ENCODE measurements at places on chromosomes 1 and 21.

DNA sequence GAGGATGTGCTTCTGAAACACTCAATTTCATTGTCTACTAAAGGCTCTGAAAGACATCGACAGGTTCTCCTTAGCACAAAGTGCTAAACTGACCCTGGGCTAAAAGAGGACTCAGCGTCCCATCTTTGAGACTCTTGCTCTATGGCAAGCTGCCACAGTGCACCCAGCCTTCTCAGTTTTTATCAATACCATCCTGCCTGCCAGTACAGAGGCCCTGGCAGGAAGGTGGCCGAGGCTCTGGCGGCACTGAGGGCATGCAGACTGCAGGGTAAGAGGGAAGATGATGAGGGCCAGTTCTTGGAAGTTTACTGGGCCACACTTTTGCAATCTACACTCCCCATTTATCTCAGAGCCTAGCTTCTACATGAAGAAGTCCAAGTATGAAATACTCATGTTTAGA, 5.3 kb downstream of the OLFML2B start:
- DNase-seq: no peak

DNA sequence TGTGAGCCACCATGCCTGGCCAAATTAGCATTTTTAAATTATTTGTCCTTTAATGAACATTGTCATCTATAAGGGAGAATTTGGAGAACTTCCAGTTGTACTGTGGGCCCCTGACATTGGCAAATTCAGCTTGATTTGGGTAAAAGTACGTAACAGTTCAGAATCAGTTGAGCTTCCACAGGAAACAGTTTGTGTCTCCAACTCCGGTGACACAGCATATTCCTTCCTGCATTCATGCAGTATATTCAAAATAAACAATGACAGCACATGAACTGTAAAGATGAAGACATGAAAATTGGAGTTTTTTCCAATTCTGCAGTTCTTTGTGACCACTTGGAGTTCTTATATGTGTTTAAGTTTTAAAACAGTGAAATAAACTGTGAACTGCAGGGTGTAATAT, 28.2 kb downstream of the RNF220 start:
- DNase-seq: no peak

GRCh38 chr21:27817074-27817473, 850.2 kb upstream of the ADAMTS5 start:
- DNase-seq: no peak

DNA sequence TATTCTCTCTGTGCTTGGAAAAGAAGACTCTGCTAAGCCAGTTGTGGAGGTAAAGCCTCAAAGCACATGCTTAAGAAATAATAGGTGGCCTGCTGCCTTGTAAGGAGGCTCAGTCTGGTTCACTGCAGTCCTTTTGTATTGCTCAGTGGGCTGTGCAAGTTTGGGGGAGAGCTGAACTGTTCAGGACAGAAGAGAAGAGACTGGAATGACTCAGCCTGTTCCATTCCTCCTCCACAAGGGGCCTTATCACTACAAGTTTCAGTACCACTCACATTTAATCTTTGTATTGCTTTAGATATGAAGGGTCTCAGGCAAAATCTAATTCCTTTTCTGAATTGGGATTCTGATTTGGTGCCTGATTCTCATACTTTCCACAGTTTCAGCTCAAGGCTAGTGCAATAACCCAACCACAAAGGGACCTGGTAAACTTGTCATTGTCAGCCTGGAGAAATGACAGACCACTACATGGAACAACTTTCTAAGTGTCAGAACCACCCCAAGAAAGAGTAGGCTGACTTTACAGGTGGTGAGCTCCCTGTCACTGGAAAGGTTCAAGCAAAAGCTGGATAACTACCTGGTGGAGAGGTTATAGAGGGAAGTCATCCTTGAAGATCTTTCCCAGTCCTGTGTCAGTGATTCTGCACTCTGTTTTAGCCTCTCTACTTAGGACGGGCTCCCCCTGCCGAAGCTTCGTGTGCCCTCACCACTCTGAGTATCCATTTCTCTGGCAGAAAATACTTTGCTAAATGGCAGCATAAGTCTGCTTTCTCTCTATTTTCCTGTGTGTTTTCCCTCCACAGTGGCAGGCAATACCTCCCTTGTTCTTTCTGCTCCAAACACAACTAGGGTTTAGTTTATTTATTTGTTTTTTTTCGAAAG, 162.9 kb upstream of the GJB5 start:
- DNase-seq: no peak

DNA sequence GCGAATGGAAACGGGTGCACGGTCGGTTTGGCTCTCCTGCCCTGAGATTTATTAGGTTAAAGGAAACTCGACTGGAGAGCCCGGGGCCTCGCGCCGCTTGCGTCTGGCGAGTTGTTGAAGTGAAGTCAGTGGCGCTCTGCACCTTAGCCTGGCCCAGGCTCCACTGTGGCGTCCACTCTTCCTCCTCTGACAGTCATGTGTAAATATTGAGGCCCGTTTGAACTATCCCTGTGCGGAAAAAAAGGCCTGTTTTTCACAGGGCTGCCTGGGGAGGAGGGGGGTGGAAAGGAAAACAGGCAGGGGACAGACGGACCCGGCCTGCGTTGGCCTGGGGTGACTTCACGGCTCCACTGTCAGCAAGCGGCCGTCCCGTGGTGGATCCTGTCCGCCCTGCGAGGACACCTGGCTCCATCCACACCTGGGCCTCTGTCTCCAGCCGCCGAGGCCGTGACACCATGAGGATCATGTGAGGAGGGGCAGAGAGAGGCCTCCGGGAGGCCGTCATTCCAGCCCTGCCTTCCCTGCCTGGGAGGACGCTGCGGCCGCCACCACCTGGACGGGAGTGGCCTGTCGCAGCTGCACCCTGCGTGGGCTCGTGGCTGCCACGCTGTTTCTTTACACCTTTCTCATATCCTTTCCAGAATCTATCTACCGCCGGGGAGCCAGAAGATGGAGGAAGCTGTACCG, 59.8 kb downstream of the FAAP20 start:
- DNase-seq: no peak

GRCh38 chr1:4682607-4683220, 28.3 kb downstream of the AJAP1 start:
- no peak for DNase-seq

- no peak for DNase-seq
Measured at GRCh38 chr21:35338881-35339632, 290.0 kb upstream of the RUNX1 start.

- DNase-seq: no peak
Measured at GRCh38 chr1:109877317-109877771, 33.3 kb upstream of the CSF1 start.

GRCh38 chr1:15575549-15576150, 9.2 kb downstream of the AGMAT start:
- no peak for DNase-seq

DNA sequence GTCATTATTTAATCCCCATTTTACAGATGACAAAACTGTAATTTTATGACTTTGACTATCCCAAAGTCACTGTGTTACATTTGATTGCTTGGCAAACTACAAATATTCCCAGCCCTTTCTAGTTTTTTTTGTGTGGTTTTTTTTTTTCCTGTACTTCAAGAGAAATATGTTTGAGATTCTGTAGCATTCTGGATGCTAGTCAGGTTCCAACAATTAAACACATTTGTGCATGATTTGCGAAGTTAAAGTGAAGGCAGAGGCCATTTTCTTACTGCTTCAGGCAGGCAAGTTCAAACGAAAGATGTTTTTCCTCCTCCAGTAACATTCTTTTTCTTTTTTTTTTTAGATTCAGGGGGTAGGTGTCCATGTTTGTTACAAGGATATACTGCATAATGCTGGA, 107.9 kb upstream of the SERTAD4 start:
- DNase-seq: no peak

GRCh38 chr1:241696172-241696814, 44.2 kb downstream of the WDR64 start:
- DNase-seq: no peak

- no peak for DNase-seq
Measured at GRCh38 chr1:81312272-81312754, 488.4 kb upstream of the ADGRL2 start.

DNA sequence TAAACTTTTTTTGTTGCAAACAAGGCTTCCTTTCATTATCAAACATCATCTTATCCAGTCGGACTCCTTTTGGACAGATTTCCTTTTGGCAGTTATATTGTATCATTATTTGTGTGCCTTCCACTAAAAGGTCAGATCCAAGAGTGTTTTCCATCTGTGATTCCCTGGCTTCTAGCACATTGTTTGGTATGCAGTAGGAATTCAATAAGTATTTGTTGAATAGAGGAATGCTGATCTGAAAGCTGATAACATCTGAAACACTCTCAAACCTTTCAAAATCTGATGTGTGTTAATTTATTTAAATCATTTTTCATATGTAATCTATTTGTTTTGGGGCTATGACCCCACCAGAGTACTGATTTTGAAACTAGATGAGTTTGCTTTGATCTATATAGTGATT, 39.0 kb downstream of the NDC1 start:
- DNase-seq: no peak

DNA sequence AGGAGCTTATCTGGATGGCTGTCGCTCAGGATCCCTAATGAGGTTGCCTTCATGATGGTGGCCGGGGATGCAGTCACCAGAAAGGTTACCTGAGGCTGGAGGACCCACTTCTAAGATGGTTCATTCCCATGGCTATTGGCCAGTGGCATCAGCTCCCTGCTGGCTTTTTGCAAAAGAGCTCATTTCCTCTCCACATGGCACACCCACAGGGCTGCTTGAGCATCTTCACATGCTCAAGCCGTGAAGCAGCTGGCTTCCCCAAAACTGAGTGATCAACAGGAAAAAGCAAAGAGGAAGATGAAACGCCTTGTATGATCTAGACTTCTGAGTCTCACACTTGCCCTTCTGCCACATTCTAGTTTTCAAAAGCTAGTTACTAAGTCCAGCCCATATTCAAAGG, 124.6 kb upstream of the CXADR start:
- DNase-seq: no peak

- no peak for DNase-seq
Measured at GRCh38 chr1:58802640-58803399, 19.0 kb upstream of the JUN start.

DNA sequence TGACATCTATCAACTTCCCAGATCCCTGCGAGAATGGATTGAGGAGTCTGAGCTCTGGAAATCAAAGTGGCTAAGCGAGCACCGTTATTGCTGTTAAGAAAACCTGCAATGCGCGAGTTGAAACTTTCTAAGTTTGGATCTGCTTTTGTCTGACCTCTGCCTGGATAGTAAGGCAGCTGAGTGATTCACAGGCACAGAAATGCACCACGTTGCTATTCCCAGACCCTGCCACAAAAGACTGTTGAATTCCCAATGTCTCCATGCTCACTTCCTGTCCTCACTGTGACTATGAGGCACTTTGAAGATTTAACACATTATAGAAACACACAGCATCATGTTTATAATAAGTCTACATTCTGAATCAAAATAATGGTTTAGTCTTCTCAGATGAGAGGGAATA, 27.1 kb upstream of the CNIH3 start:
- no peak for DNase-seq

DNA sequence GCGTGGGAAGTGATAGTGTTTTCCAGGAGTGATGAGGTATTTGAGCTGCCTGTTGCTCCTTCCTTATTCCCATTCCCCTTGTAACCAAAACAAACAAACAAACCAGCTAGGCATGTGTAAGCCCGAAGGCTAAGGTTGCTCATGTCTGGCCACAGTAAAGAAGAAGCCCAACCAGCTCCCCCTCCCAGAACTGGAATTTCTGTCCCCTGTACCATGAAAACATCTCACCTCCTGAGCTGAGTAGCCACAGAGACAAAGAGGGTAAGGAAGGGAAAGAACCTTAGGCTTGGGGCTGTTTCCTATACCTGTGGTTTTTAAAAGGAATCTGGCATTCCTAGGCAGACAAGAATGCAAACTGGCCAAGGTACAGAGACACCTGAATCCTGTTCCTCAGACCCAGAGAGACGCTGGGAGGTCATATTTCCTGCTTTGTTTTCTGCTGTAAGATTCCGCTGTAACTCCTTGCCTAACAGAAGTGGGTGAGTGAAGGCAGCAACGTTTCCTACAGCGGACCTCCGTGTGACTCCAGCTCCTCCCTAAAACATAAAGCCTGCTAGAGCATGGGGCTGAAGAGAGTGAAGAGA, 41.7 kb upstream of the RAB4A start:
- DNase-seq: no peak

DNA sequence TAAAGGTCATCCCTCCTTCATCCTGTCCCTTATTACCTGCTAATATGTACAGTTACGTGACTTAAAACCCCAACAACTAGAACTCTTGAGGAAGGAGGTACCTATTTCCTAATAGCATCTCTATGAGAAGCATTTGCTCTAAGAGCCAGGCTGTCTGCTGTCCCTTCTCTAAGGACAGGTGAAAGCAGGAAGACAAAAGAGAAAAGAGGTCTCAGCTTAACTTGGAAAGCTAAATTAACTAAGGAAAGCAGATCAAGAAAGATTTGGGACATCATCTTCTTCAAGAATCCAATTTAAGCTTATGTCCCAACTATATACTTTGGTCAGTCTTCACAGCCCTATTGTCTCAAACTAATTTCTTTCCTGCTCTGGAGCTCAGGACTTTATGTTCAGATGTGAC, 2.9 kb downstream of the EGLN1 start:
- no peak for DNase-seq

DNA sequence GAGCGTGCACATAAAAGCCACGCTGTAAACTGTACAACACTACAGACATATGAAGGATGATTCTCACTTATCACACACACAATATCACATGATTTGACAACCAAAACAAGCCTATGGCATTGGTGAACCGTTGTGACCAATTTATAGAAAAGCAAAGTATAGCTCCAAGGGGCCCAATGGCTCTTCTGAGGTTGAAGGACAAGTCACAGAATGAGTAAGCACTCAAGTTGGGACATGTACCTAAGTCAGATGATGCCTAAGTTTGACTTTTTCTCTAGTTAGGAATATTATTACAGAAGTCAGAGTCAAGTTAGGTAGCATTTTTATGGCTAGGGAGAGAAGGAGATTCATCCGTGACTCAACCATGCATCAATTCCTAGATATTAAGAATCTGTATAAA, 45.7 kb downstream of the PLPP3 start:
- DNase-seq: no peak

GRCh38 chr1:87926921-87927320, 598.2 kb downstream of the LMO4 start:
- no peak for DNase-seq

DNA sequence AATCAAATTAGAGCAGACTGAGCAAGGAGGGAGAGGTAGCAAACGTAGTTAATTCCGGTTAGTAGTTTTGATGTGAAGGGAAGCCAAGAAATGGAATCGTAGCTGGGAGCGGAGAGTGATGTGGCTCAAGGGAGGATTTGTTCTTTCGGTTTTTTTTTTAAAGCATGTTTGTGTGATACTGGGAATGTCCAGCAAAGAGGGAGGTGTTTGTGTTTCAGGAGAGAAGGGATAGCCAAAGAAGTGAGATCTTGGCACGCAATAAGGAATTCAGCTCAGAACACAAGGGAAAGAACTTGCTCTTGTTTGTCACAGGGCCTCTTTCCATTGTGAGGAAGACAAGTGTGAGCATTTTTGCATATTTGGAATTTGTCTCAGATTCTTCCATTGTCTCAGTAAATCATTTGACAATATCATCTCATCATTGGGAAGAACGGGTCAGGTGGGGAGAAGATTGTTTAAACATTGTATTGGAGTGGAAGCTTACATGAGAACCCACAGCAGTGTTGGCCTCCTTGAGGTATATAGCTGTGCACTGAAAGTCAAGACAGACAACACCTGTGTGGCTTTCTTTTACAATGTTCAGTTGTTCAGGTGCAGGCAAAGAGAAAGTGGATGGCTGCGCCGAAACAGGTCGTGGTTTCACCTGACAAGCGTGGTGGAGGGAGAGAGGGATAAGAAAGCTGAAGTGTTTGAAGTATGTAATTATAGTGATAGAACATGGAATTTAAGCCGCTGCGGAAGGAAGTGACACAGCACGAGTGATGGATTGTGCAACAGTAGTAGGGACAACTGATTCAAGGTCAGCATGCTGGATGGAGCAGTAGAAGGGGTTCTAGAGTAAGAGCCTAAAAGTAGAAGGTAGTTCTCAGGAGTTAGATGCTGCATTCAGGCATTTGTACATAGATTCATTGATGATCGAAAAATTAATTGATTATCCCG, 25.4 kb downstream of the FMN2 start:
- DNase-seq: no peak
